ENCODE measurements at places on chromosomes 1 and 21.

- DNase-seq: no peak
These were observed 351.2 kb downstream of the SMYD3 start for GRCh38 chr1:246155923-246156322.

GRCh38 chr1:48617252-48617651, 145.2 kb upstream of the SPATA6 start:
- DNase-seq: peak; percentile 1

DNA sequence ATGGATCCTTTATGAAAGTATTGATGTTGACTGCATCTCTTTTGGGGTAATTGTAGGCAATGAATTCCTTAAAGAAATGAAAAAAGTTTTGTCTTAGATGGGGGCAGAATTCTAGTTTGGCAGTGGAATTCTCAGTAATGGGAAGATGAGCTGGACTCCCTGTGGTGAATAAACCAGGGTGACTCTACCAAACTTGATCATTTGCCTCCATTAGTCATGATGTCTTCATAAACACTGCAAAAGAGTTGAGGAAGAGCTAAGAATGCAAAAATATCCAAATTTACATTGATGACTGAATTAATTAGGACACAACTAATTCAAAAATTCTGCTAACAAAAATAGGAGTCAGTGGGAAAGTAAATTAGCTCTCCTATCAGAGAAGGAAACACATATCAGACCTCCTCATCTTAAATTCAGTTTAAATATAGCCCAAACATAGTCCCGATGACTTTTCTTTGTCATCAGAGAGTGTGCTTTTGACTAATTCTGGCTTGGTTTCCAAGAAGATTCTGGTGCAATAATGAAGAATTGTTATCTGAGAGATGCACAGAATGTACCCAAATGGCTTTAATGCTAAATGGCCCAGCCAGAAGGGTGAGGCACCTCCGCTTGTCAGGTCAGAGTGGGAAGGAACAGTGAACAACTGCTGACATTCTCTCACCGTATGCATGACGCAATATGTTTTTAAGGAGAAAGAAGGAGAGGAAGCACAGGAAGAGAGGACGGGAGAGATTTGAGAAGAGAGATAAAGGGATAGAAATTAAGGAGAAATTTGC, 525.1 kb downstream of the LMO4 start:
- peak; percentile 30 for DNase-seq

DNA sequence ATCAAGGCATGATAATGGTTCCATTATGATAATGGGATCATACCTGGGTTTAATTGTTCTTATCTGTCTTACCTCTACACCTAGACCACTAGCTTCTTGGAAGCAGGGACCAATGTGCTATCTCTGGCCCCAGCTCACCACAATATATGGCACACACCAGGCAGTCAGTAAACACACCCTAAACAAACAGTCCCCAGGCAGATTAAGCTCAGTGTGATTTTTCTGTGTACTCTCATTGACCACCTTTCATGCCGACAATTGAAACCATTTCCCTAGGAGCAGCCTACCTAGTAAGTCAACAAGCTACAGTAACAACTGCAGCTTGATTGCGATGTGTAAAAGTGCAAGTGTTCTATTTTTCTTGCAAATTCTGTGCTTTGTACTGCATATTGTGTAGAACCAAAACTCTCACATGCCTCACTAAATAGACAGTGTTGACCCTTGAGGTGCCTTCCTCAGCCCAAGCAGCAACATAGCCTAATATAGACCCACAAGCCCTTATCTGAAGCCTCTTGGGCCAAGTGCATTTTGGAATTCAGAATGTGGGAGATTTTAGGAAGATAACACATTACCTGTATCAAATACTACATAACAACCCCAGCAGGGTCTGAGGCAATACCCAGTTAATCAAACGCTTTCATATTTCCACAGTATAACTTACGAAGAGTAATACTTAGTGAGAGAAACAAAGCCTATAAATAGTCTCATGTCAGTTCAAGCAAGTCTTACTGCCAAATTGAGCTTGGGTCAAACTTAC, 32.0 kb downstream of the INPP5B start:
- peak; percentile 36 for DNase-seq

GRCh38 chr1:97427371-97427770, 493.5 kb downstream of the DPYD start:
- no peak for DNase-seq

DNA sequence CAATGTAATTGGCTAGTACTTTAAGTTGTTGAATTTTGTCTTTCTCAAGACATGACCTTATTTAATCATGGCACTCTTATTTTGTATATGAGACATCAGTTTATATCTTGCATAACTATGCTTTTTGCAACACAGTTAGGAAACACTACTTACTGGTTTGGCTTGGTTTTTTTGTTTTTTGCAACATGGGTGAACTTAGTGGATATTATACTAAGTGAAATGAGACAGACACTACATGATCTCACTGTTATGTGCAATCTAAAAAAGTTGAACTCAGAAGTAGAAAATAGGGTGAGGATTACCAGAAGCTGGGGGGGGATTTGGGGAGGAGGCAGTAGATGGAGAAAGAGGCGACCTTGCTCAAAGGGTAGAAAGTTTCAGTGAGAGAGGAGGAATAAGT, 132.1 kb downstream of the PLA2G4A start:
- DNase-seq: no peak

GRCh38 chr1:89732206-89732605, 88.6 kb upstream of the LRRC8D start:
- DNase-seq: no peak

DNA sequence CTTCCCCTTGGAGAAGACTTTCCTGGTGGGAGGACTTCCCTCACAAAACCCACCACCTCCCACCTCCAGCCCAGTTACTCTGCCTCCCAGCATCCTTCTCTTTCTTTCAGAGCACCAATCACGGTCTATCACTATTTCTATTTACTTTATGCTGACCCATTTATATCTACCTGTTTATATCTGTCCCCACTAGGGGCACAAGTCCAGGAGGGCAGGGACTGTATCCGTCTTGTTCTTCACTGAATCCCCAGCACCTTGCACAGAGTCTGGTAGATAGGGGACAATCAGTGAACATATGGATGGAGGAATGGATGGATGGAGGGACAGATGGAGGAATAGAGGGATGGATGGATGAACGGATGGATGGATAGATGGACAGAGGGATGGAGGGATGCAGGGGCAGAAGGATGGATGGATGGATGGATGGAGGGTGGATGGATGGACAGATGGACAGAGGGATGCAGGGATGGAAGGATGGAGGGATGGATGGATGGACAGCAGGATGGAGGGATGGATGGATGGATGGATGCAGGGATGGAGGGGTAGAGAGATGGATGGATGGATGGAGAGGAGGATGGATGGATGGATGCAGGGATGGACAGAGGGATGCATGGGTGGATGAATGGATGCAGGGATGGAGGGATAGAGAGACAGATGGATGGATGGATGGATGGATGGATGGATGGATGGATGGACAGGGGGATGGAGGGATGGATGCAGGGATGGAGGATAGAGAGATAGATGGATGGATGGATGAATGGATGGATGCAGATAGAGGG, 5.5 kb downstream of the C1QB start:
- no peak for DNase-seq

- no peak for DNase-seq
These were observed 22.9 kb downstream of the SPSB1 start for GRCh38 chr1:9315411-9316079.

- DNase-seq: peak; percentile 55
These were observed 33.3 kb downstream of the ADCY10 start for GRCh38 chr1:167880580-167881021.

- DNase-seq: no peak
These were observed 302.4 kb upstream of the NR5A2 start for GRCh38 chr1:199725002-199725565.

GRCh38 chr1:53495633-53496345, 36.6 kb downstream of the DMRTB1 start:
- DNase-seq: no peak

GRCh38 chr1:5460974-5461373, 531.3 kb downstream of the NPHP4 start:
- DNase-seq: no peak

GRCh38 chr1:111948209-111949171, 41.0 kb downstream of the KCND3 start:
- DNase-seq: no peak

DNA sequence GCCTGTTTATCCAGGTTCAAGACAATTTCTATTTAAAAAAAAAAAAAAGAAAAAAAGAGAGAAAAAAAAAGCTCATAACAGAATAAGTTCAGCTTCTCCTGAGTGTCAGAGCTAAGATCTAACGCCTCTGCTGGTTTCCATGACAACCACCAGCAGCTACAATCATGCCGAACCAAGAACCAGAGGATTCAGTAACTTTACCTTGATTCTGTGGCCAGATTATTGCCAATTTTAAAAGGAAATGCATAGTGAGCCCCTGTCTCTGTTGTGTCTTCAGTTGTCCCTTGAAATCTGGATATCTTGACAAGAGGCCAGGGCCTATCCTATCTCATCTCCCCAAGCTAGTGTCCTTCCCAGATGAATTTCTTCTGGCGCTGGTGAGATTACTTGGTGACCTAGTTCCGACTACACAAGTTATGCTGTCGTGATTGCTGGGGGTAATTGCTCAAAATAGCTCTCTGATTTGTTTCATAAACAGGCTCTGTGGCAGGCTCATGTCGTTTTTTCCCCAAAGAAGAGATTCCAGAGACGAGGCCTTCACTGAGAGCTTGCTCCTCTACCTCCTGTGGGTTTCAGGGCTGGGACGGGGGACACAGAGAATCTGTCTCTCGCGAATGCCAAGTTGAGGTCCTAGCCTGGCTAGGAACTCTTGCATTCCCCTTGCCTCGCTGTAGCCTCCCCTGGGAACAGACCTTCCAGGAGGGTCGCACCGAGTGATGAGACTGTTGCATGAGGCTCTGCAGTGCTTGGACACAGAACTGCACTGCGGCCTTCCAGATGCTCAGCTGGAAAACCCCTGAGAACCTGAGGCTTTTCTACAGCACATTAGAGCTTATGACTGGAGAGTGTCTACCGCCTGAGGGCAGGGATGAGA, 32.4 kb upstream of the SCCPDH start:
- DNase-seq: no peak

DNA sequence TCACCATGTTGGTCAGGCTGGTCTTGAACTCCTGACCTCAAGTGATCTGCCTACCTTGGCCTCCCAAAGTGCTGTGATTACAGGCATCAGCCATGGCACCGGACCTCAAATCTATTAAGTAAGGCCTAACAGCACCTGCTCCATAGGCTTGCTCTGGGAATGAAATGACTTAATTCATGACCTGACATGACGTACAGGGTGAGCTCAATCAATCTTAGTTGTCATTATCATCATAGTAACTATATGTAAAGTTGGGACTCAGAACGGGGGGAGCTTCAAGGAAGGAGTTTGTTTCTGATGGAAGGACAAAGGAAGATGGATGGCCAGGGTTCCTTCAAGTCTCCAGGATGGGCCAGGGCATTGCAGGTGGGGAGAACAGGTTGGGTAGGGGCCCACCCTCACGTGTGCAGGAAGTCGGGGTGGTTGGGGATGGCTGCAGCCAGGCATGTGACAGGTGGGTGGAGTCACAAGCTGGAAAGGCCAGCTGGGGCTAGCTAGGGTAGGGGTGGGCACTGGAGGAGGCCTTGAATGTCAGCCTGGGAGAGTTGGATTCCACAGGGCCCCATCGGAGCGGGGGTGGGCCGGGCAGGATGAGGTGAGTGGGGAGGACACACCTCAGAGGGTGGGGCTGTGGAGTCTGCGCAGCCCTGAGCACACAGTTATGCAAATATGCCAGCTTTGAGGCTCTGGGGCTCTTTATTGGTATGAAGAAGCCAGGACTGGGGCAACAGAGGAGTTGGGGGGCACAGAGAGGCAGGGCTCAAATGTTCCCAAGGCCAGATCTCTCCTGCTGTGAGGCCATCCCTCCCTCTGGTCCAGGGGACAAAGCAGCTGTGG, 9.6 kb downstream of the TRIM62 start:
- DNase-seq: no peak

DNA sequence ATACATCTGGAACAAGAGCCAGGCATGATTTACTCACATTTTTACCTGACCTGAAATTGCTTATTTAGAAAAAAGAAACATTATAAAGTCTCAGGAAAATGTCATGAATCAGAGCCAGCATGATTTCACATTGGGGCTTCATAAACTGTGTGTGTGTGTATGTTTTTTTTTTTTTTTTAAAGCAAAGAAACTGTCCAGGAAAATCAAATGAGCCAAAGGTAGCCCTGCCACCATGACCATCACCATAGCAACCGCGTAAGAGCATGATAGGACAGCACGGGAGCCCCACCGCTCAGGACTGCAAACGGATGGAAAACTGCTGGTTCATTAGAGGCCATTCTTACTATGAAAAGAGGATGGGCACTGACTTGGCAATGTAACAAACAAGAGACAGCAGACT, 139.2 kb downstream of the NTMT2 start:
- DNase-seq: no peak

DNA sequence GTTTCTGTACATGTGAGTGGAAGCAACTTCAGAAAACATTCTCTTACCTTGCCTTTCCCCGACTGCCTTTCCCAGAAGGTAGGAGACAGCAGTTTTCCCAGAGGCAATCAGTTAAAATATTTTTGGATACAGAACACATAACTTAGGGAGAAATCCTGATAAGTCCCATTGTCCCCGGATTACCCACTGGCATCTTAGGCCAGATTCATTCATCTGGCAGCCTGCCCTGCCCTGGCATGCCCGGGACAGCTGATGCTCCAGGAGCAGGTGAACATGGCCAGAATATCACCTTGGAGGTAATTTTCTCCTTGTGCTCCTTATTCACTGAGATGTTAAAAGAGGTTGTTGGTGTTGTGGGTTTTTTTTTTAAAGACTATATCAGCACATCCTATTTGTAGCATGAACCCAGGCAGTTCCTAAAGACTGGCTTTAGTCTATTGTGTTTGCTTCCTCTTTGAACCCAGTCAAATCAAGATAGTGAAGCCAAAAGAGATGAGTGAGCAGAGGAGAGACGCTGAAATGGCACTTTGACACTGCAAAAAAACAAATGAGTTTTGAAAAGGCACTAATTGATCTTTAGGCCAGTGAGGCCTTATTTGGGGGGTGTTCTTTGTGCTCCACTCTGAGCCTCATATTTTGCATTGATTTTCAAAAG, 139.6 kb downstream of the PLPP3 start:
- no peak for DNase-seq

DNA sequence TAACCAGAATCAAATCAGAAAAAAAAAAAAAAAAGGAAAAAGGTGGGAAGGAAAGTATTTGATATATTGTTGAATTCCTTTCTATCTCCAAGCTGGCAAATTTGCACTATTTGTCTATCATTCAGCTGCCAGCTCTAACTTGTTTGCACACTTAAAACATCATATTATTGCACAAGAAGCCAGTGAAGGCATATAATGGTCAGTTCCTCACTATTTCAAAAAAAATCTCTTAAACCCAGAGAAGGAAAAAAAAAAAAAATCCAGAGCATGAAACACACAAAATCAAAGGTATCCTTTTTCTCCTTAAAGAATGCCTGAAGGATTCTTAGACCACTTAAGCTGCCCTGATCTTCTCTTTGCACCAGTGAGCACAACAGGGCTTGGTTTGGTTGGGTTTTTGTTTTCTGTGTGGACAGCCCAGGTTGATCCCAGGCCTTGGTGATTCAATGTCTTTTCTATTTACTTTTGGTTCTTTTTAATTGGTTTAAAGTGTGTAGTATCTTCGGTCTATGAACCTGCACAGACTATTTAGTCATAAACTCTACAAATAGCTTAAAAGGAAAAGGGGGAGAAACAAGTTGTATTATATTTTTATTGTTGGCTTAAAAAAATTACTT, 40.2 kb downstream of the DUSP10 start:
- no peak for DNase-seq
